ENCODE measurements at places on chromosomes 12 and 14. TPM values are rescaled to one million over a fixed set of nuclear protein-coding genes. Genes with fewer than 3 reads are reported as not detected.

The KRT6B gene
- total RNA-seq, result not detected

The DTX1 gene
- 0.75 TPM for total RNA-seq

The TRIM9 gene
- total RNA-seq, result 1.1 TPM

The STAB2 gene
- not detected for total RNA-seq

The TSFM gene
- 48.4 TPM for total RNA-seq

The ZC3H10 gene
- total RNA-seq, result 5.0 TPM

The ACOT4 gene
- 0.34 TPM for total RNA-seq
